ENCODE measurements at places on chromosomes 16 and 17.

- no peak for DNase-seq
These were observed 10.8 kb upstream of the GCSH start for GRCh38 chr16:81106826-81107503.

DNA sequence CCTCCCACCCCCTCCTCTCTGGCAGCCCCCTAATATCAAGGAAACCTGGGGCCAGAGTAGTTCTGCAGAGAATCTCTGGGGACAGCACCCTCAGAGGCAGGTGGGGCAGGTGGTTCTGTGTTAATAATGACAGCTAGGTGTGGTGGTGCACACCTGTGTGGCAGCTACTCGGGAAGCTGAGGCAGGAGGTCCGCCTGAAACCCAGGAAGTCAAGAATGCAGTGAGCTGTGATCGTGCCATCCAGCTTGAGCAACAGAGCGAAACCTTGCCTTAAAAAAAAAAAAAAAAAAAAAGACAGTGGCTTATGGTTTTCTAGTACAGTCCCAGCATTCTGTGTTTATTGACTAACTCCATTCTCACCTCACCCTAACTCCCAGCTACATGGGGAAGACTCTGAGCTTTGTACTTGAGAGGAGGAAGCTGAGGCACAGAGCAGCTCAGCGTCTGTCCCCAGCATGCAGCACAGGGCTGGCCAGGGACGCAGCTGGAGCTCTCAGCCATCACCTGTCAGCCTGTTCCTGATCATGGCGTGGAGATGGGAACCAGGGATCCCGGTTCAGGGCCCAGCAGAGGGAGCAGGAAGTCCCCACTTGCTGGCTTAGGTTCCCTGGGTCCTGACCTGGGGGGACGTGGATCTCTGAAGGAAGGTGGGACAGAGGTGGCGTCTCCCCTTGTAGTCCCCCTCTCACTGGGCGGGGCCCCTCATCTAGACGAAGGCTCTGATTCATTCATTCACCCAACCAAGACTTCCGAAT lies 6.1 kb downstream of the DBNDD1 start:
- DNase-seq = no peak

GRCh38 chr17:17772231-17772630 lies 64.6 kb downstream of the SREBF1 start:
- no peak for DNase-seq

DNA sequence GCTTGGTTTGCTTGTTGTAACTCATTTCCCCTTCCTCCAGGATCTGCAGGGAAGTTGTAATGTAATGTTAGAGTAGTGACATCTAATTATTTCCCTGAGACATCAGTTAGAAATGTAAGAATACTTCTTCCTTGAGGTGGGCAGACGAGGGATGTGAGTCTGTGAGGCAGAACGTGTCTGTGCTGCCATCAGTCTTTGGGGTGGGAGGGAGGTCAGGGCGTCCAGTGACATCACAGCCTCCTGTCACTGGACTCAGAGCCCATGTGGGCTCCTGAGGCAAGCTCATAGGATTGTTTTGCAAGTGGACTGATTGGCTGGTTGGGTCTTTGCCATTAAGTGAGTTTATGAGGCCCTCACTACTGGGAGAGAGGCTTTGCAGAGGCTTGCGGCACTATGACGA lies 188.8 kb downstream of the CCDC182 start:
- no peak for DNase-seq

DNA sequence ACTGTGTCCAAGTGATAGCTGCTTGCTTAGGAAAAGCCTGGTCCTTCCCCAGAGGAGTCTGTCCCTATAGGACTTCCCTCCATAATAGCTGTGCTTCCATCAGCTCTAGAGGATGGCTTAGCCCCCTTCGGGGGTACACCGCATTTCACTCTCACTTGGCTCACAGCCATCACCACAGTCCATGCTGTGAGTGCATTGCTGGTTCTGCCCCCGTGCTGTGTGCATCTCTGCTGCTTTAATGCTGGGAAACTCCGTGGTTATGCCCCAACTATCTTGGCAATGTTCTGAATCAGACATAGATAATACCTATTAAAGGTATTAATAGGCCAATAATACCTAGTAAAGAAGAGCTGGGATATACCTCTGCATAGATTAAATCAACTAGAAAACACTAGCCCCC lies 58.3 kb downstream of the SIAH1 start:
- no peak for DNase-seq

DNA sequence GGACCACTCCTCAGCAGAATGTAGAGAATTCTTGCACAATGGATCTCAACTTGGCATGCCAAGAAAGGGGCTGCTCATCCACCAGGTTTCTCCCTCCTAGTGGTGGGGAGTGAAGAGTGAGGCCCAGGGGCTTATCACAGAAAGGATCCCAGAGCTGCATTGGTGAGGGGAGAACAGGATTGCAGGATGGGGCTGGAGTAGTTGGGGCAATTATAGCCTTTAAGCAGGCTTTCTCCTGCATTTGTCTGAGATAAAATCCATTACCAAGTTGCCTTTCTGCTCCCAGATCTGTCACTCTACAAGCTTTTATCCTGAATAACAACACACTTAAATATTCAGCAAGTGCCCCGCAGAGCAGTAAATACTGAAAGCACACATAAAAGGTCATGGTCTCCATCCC lies 130.8 kb upstream of the CES5A start:
- no peak for DNase-seq

DNA sequence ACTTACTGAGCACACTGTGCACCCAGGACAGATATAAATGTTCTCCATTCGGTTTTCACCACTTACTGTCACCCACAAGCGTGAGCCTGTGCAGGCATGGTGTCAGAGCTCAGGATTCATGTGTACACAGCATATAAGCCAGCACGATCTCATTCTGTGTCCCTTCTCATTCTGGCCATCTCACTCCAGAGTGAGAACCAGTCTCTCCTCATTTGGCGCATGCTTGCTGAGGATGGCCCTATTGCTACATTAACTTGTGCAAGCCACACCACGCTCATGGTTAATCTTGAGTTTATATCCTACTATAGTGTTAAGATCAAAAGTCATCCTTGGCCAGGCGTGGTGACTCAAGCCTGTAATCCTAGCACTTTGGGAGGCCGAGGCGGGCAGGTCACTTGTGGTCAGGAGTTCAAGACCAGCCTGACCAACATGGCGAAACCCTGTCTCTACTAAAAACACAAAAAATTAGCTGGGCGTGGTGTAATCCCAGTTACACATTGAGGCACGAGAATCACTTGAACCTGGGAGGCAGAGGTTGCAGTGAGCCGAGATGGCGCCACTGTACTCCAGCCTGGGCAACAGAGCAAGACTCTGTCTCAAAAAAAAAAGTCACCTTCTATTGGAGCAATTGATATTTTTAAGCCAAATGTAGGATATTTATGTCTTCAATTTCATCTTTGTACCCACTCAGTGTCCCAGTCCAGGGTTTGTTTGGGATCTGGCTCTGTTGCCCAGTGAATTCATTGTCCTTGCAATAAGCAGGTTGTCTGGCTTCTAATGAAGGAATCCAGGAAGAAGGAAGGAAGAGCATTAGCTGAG lies 20.9 kb downstream of the SOCS1 start:
- DNase-seq = no peak
